Activated effector memory CD4-positive, alpha-beta T cell treated with Interleukin-2 at 50 U/mL for 16 hours (primary cell): ENCODE measurements at places on chromosomes 6 and 20.

- DNase-seq = no peak
These were observed at the start of gene TREML4 for GRCh38 chr6:41228096-41228495. Gene TREML4 (plus strand): TSS chr6:41228349. CDS start chr6:41228428, 79 bp downstream.

DNA sequence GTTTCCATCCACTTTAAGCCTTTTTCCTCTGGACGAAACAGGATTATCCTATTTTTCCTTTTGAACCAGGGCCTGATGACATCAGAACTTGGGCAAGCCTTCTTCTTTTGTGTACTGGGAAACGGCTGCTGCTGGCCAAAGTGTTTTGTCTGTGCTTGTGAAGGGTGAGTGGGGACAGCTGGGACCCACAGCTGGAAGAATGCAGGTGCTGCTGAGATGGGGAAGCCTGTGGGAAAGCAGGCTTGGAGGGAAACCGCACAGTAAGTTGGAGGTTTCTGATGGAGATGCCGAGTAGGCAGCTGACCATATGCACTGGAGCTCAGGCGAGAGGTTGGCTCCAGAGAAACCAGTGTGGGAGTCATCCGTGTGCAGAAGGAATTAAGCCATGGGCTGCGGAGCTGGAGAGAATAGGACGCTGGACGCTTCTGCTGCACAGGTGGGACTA, 8.5 kb upstream of the PSMG4 start:
- DNase-seq = no peak

- no peak for DNase-seq
These were observed 11.5 kb upstream of the ZBTB22 start for GRCh38 chr6:33329058-33329457.

- DNase-seq = no peak
These were observed 169.2 kb downstream of the OR2B2 start for GRCh38 chr6:27742833-27743573.

DNA sequence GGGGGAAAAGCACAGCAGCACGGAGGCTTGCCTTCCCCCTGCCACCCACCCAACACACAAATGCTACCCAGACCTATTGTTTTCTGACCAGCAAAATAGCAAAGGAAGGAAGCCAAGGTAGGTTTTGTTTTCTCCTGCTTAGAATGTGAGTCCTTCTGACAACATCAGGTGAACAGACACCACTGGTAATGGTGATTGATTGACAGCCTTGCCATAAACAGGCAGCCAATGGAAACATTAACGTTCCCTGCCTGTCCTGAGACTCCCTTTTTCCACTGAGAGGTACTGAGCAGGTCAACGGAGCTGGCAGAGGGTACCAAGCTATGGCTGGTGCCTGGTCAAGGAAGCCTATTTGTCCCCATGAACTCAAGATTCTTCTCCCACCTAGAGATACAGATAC, 234.4 kb downstream of the ADGB start:
- no peak for DNase-seq

DNA sequence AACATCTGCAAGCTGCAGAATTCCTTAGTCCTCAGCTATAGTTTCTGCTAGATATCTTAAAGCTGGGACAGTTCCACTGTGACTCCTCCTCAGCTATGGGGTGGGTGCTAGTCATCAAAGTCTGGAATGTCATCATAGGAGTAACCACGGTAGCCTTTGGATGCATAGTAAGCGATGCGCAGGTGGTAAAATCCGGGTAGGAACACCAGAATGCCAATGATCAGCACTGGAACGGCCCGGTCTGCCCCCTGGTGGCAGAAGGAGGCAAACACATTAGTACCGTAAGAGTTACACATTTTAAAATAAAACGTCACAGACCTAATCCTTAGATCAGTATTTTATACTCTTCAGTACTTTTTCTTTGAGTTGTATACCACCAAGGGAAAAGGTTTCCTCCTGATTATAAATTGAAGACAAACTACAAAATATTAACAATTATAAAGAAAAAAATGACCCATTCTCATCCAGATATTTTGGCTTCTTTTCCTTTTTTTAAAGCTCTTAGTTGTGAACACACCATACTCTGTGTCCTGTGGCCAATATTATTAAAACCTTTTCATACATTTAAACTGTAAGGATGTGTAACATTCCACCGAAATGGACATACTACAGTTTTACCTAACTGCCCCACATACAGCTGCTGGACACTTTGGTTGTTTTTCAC, 18.9 kb downstream of the PCNA start:
- peak; percentile 59 for DNase-seq

GRCh38 chr6:167996424-167997199, 859 bp upstream of the KIF25 start:
- DNase-seq = no peak

- no peak for DNase-seq
These were observed 64.3 kb upstream of the CD93 start for GRCh38 chr20:23150304-23151007.

DNA sequence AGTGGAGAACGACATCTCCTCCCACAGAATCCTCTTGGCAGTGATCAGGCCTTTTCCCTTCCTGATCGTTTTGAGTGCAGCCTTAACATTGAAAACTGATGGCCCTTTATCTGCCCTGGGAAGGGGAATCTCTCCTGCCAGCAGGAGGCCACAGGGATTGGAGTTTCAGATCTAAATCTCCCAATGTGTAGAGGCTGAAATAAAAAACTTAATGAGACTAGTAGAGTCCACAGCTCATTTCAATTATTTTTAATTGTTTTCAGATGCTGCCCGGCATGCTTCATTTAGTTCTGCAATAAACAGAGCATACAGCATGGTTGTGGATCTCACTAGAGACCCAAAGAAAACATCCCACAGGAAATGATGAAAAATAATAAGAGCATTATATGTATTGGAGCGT, 662.2 kb upstream of the HS3ST5 start:
- no peak for DNase-seq

GRCh38 chr6:15063253-15063853, 182.5 kb upstream of the JARID2 start:
- DNase-seq = no peak

DNA sequence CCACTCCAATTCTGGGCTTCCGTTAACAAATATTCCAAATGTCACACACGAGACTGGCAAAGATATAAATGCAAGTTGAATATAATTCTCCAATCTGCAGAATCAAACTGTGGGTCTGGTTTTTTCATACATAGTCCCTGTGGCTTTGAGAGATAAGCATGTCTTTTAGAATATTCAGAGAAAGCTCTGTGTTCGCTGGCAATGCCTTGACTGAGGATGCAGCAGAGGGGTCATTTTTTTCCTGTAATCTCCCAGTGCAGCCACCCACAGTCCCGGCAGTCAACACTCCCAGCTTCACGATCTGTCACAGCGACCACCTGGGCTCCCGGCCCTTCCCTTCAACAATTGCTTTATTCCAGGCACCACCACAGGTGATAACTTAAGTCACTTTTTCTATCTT, 30.5 kb downstream of the MUC22 start:
- DNase-seq = no peak

DNA sequence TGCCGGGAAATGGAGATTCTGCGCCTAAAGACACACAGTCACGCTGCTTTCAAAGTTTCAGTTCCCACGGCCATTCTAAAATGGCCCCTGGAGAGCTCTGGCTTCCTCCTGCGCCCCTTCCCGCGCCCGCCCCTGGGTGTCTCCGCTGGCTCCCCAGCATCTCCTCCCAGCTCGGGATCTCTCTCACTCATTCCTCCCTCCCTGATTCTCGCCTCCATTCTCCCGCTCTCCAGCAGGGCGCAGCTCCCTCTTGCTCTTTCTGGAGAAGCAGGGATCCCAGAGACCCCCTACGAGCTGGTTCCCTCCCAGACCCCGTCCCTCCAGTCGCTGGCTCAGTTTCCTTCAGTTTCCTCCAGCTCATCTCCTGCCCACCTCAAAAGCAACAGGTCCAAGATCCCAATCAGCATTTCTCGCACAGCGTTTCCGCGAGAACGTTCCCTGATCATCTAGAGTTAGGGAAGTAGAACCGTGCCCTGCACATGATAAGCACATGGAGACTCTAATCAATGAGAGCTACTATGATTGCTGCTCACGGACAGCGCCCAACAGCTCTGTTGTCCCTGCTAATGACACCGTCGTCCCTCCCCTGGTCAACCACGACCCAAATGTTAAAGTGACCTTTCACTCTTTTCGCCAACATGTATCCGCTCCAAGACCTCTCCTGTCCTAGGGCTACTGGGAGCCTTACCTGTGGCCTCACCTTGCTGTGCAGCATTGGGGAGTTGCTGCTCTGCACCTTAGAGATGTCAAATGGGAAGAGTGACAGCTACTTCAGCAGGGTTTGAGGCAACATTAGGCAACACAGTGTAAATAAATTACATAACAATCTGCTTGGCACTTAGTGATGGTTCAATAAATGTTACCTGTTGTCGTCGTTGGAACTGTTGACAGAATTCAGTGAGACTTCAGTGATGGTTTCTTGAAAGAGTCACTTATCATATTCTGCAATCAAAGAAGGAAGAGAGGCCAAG, 218.5 kb upstream of the QKI start:
- DNase-seq = no peak

GRCh38 chr6:154341336-154341735, 15.3 kb downstream of the IPCEF1 start:
- no peak for DNase-seq

- DNase-seq = no peak
These were observed 86.0 kb downstream of the SESN1 start for GRCh38 chr6:109008537-109009235.

DNA sequence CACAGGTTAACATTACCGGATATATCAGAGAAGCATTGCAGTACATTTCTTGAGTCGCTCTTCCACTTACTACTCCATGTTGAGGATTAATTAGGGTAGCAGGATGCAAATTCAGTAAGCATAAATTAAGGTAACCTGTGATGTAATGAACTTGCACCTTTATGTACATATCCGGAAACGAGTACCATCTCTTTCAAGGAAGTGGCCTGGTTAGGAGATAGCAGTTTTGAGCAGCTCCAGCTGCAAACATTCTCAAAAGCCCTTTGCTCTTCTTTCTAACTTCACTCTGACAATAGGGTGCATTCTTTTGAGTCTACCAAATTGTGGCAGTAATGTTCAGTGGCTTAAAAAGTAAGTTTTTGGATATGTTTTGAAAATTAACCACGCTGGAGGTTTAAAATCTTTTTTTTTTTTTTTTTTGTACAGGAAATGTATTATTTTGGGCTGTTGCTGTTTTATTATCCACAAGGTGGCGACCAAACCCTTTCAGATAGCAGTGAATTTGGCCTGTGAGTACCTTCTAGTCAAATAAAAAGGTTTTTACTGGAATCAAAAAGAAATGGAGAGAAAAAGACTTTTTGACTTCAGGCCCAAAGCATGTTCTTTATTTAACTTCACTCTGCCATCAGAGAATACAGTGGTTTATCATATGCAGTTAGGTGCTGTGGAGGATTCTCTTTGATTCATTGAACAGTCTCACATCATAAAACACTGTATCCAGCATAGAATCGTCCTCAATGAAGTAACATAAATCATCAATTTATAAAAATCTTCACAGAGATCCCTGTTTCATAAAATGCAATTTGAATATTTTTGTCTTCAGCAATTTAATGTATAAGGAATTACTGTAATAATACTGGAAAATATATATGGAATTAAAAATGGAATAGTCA, 8.9 kb downstream of the FAM217B start:
- no peak for DNase-seq

- DNase-seq = no peak
These were observed 15.7 kb downstream of the RTN4IP1 start for GRCh38 chr6:106613590-106613989.

GRCh38 chr6:16474772-16475493, 236.5 kb downstream of the GMPR start:
- DNase-seq = no peak

DNA sequence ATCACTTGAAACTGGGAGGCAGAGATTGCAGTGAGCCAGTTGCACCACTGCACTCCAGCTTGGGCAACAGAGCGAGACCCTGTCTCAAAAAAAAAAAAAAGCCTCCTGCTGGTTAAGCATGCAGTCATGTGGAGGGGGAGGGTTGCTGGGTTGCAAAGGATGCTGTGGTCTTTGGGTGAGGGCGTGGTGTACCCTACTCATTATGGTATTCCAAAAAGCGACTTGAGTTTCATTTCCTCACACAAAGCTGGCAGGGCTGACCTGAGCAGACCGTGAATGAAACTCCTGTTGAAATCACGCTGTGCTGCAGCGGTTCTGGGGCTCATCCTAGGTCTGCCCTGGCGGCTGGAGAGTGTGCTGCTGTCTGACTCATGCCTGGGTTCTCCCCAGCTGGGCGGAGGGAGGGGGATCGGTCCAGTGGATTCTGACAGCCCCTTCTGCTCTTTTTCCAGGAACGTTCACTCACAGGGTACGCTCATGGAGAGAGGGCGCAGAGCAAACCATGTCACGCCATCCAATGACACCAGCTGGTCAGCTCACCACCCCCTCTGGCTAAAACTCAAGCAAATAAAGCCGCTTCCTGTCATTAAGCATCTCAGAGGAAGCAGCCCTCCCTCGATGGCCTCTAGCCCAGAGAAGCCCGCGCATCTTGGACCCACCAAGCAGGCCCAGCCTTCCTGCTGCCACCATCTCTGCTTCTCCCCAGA, 166.2 kb downstream of the SCML4 start:
- no peak for DNase-seq

GRCh38 chr20:1628621-1629020, 8.8 kb upstream of the SIRPB1 start:
- no peak for DNase-seq

GRCh38 chr6:144190593-144190992, 40.3 kb downstream of the STX11 start:
- no peak for DNase-seq

DNA sequence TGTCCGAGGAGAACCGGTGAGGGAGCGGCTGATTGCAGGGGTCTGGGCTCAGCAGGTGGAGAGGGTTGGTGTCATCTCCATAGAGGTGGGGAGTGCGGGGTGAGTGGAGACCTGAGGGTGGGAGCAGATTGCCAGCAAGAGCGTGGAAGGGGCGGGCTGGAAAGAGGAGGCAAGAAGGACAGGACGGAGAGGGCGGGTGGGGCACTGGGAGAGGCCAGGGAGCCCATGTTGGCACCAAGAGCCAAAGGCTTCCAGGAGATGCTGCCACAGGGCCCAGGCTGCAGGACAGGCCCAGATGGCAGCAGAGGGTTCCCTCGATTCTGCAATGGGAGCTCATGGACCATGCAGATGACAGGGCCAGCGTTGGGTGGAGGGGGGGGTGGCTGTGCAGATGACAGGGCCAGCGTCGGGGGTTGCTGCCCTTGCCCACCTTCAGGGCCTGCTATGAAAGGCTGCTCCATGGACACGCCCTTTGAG, 105.4 kb downstream of the TMEM242 start:
- no peak for DNase-seq

DNA sequence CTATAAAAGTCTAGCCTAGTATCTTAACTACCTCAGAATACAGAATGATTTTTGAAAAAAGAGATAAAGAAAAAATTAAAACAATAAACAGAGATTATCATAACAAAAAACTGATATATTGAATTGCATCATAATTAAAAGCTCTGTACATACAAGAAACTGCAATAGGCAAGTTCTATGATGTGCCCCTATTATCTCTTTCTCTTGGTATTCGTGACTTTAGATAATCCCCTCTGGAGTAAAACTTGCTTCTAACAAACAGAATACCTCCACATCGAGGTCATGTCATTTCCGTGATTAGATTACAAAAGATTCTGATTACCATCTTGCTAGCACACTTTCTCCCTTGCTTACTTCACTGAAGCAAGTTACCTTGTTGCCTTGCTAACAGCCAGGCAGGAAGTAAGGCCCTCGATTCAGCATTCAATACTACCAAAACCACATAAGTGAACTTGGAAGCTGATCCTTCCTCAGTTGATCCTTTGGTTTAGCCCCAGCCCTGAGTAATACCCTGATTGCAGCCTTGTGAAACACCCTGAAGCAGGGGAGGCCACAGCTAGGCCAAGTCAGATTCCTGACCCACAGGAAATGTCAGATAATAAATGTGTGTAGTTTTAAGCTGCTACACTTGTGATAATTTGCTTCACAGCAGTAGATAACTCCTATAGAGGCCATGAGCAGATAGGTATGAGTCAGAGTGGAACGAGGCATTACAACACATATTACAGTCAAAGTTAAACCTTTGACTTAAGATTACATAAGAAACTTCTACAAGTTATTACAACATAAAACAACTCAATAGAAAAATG, 53.7 kb upstream of the TMX4 start:
- no peak for DNase-seq
